ENCODE measurements at places on chromosomes 3 and 15.

DNA sequence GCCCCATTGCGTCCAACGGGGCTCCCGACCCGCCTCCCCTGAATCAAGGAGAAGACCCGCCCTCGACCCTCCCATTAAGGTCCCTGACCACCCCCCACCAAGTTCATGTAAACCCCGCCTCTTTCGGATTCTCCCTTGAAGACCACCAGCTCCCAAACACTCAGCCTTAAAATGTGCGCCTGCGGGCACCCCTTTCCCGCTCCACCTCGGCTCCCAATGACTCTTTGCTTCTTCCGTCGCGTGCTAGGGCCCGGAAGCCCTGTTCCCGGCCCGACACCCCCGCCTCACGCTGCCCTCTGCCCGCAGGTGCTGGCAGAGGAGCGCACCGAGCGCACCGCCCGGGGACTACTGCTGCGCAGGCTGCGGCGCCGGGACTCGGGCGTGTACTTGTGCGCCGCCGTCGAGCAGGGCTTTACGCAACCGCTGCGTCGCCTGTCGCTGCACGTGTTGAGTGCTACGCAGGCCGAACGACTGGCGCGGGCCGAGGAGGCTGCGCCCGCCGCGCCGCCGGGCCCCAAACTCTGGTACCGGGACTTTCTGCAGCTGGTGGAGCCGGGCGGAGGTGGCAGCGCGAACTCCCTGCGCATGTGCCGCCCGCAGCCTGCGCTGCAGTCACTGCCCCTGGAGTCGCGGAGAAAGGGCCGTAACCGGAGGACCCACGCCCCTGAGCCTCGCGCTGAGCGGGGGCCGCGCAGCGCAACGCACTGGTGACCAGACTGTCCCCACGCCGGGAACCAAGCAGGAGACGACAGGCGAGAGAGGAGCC is 2.7 kb upstream of the LSMEM2 start:
- DNase-seq: no peak

- no peak for DNase-seq
These were observed 375.1 kb downstream of the FOXP1 start for GRCh38 chr3:71208211-71209095.

- DNase-seq: no peak
These were observed 283.9 kb downstream of the TAFA4 start for GRCh38 chr3:68648494-68648893.

- DNase-seq: no peak
These were observed 284.2 kb upstream of the ATP11B start for GRCh38 chr3:182508919-182509711.

DNA sequence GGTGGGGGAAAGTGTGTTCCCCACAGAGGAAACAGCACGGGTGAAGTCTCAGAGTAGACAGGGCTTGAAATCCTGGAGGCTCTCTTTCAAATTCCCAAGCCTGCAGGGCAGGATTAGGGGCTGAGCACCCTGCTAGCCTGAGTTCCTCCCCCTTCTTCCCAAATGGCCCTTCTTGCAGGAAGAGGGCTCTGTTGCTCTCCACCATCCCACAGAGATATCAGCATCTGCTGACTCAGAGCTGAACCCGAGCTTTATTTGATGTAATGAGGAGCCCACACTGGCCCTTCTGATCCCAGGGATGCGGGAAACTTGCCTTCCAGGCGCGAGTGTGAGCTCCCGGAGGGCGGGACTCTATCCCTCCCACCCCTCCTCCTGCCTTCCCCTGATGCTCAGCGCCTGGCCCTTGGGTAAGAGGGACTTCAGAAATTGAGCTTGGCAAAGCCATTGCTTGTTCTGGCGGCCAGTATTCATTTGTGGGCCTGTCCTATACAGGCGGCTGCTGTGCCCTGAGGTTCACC is 1.4 kb upstream of the STRA6 start:
- peak; percentile 63 for DNase-seq
